Mesothelial cell of epicardium (in vitro differentiated cells): ENCODE measurements at places on chromosomes 6 and 20. TPM values are rescaled to one million over a fixed set of nuclear protein-coding genes. Genes with fewer than 3 reads are reported as not detected.

GRCh38 chr20:17443131-17443858, 87.9 kb downstream of the BFSP1 start:
- H3K27ac ChIP-seq, result no peak overlapping the region
- DNase-seq, result no peak
- no peaks in the 10 kb centered on the region for H3K36me3 ChIP-seq
- H3K27me3 ChIP-seq, result peaks cover 45% of the 10 kb centered on the region
- no peaks in the 10 kb centered on the region for H3K4me1 ChIP-seq

GRCh38 chr20:60453388-60454246, 495.4 kb downstream of the CDH26 start:
- no peaks in the 10 kb centered on the region for H3K36me3 ChIP-seq
- no peak overlapping the region for H3K4me3 ChIP-seq
- H3K27me3 ChIP-seq, result peaks cover 1% of the 10 kb centered on the region
- H3K27ac ChIP-seq, result no peak overlapping the region
- DNase-seq, result no peak

DNA sequence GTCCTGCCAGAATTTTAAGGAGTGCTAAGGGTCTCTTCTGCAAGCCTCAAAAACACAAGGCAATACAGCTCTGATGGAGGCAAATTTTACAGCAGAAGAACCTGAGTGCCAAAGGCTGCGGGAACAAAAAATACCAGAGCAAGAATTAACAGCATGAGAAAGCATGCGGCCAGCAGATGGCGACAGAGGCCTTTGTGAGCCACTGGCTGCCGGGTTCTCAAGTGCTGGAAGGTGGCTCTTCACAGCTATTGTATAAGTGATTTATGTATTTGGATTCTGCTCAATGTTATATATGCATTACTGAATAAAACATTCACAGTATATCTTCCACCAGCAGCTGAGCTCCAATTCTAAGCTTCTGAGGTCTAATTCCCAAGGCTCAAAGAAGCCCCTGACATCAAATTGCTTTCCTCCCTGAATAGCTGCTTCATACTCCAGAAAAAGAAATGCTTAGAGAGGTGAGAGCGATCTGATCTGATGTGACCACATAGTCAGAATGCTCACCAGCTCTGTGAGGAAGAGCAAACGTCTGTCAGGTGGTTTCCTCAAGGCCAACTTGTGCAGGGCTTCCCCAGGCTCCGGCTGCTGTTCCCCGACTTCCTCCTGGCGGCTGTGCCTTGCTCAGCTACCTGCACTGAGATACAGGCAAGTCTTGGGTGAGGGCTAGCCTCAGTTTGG, 58.6 kb downstream of the PPP1R3G start:
- no peaks in the 10 kb centered on the region for H3K27me3 ChIP-seq
- H3K4me3 ChIP-seq, result no peak overlapping the region
- H3K36me3 ChIP-seq, result no peaks in the 10 kb centered on the region

GRCh38 chr20:23875606-23876237, 3.8 kb downstream of the CST5 start:
- H3K27me3 ChIP-seq, result peaks cover 4% of the 10 kb centered on the region
- H3K4me1 ChIP-seq, result peaks cover 9% of the 10 kb centered on the region
- H3K4me3 ChIP-seq, result no peak overlapping the region

DNA sequence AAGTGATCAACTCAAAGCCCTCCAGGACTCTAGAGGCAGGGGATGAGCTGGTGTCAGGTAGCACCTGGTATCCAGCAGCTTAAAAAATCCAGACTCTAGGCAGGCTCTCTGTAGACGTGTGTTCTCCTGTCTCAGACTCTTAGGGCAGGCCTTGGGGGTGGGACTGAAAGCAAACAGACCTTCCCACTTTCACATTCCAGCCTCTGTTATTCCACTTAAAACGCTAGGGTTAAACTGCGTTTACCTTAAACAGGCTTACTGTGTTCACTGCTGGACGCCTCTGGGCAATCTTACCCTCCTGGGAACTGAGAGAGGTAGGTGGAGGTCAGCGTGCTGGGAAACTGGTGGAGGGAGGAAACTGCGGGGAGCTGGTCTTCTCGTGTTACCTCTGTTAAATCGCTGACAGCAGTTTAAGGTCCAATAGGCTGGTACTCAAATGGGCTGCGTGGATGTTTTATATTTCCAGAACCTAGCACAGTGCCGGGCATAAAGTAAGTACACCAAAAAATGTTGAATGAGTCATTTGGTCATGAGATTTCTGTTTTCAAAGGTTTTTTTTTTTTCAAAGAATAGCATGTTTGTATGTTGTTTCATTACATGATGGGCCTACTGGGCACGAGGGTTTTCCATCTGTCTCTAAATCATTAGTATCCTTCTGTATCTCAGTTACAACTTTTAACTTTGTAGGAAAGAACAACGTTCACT, at the start of gene GCNT2:
GCNT2 (plus strand) TSS at position 248 of the 705 bp plus-strand sequence. CDS start 7,561 bp downstream, outside the sequence.
- H3K4me1 ChIP-seq, result peaks cover 56% of the 10 kb centered on the region
- H3K27ac ChIP-seq, result peak within 1 kb of the TSS; percentile 99
- H3K27me3 ChIP-seq, result no peaks in the 10 kb centered on the region
- H3K36me3 ChIP-seq, result no peaks in the 10 kb centered on the region

GRCh38 chr6:1404713-1405098, 15.3 kb downstream of the FOXF2 start:
- H3K27ac ChIP-seq, result no peak overlapping the region
- H3K27me3 ChIP-seq, result peaks cover 38% of the 10 kb centered on the region
- H3K4me1 ChIP-seq, result peaks cover 3% of the 10 kb centered on the region
- no peak overlapping the region for H3K4me3 ChIP-seq
- H3K36me3 ChIP-seq, result no peaks in the 10 kb centered on the region

GRCh38 chr6:25138233-25138933, 140.8 kb upstream of the CARMIL1 start:
- peaks cover 12% of the 10 kb centered on the region for H3K4me1 ChIP-seq
- no peaks in the 10 kb centered on the region for H3K27me3 ChIP-seq
- H3K27ac ChIP-seq, result peak overlapping the region; percentile 2
- no peaks in the 10 kb centered on the region for H3K36me3 ChIP-seq
- peak overlapping the region; percentile 9 for H3K4me3 ChIP-seq
- no peak for DNase-seq

- peaks cover 3% of the 10 kb centered on the region for H3K36me3 ChIP-seq
- no peak overlapping the region for H3K4me3 ChIP-seq
- H3K27me3 ChIP-seq, result no peaks in the 10 kb centered on the region
- H3K27ac ChIP-seq, result peak overlapping the region; percentile 15
- DNase-seq, result no peak
Measured at GRCh38 chr20:34062570-34063482, 49.2 kb downstream of the EIF2S2 start.

DNA sequence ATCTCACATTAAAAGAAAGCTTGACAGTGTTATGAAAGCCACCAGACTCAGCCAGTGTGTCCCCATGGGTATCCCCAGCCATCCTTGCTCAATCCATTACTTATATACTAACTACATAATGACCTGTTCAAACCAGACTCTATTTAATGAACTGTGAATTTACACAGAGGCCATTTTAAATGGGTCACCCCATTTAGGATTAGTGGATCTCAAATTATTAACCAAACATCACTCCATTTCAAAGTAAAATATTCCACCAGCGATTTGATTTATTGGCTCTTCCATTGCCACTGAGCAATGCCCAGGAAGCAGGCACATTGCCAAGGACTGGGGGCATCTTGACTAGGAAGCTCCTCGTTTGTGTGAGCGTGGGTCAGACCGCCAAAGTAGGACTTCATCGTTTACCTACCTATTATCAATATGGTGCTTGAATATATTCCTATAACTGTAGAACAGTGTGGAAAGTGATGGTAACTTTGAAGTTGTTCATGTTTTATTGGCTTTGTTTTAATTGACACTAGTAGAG, 15.5 kb upstream of the NPEPL1 start:
- no peak for DNase-seq
- H3K4me1 ChIP-seq, result no peaks in the 10 kb centered on the region
- peaks cover 45% of the 10 kb centered on the region for H3K36me3 ChIP-seq
- H3K27ac ChIP-seq, result no peak overlapping the region
- no peaks in the 10 kb centered on the region for H3K27me3 ChIP-seq
- H3K4me3 ChIP-seq, result no peak overlapping the region

DNA sequence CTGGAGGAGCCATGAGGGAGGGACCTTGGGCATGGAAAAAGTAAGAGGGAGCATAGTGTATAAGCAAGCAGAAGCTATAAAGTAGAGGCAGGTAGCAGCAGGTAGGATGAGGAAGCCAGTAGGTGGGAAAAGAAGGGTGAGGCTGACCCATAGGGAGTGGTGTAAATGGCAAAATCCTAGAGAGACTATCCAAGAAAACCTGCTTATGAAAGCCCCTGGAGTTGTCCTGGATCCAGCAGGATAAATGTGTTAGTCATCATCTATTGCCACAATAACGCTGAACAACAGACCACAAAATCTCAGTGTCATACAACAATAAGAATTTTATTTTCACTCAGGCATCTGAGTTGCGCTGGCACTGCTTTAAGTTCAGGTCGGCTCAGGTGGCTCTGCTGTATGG, 30.2 kb downstream of the CHD6 start:
- no peaks in the 10 kb centered on the region for H3K4me1 ChIP-seq
- H3K4me3 ChIP-seq, result no peak overlapping the region
- no peaks in the 10 kb centered on the region for H3K27me3 ChIP-seq
- H3K36me3 ChIP-seq, result peaks cover 66% of the 10 kb centered on the region

DNA sequence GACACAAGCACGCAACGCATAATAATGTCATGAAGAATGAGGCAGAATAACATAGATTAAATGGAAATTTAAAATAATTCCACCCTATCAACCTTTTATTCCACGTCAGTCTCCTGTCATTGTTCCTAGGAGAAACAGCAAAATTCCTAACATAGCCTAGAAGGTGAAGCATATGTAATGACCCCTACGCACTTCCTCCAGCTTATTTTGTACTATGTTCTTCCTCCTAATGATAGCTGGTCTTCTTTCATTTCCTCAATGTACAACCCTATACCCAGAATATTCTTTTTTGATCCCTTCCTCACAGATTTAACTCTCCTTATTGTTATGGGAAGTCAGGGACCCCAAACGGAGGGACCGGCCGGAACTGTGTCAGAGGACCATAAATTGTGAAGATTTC, 122.0 kb upstream of the CARMIL1 start:
- H3K4me1 ChIP-seq, result peaks cover 25% of the 10 kb centered on the region
- no peak overlapping the region for H3K4me3 ChIP-seq
- H3K36me3 ChIP-seq, result peaks cover 2% of the 10 kb centered on the region

DNA sequence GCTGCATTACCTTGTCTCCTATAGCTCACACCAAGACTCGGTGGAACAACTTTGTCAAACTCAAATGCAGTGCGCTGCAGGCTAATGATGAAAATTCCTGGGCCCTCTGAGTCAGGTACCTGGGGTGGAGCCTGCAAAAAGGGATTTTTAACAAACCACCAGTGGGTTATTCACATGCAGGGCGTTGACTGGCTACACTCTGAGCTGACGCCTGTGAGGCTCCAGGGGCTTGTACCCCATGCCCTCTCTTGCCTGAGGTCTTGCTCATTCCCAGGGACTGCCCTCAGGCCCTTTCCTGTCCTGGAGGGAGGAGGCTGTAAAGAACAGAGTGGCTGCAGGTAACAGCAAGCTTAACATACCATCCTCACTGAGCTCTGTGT, 9.2 kb downstream of the GTSF1L start:
- H3K27ac ChIP-seq, result no peak overlapping the region
- H3K4me3 ChIP-seq, result no peak overlapping the region
- H3K4me1 ChIP-seq, result no peaks in the 10 kb centered on the region
- no peak for DNase-seq

DNA sequence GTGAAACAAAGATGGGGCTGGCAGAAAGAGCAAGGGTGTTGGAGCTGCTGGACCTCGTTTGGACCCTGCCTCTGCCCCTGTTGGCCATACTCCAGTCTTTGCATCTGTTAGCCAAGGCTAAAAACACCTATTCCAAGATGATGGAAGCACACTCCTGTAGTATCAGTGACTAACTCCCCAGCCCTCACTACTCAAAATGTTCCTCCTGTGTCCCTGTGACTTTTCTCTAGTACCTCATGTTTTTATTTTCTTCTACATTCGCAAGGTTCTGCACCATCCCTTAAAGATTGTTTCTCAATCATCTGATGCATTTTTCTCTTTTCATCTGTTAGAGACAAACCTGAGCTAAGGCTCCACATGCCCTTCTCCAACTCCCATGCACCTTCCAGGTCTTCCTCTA, 8.9 kb downstream of the PERP start:
- peaks cover 30% of the 10 kb centered on the region for H3K36me3 ChIP-seq
- no peak overlapping the region for H3K4me3 ChIP-seq

- no peaks in the 10 kb centered on the region for H3K4me1 ChIP-seq
- peaks cover 26% of the 10 kb centered on the region for H3K36me3 ChIP-seq
- H3K27me3 ChIP-seq, result no peaks in the 10 kb centered on the region
- no peak overlapping the region for H3K27ac ChIP-seq
- DNase-seq, result no peak
- no peak overlapping the region for H3K4me3 ChIP-seq
Measured at GRCh38 chr20:3628502-3629314, 34.5 kb downstream of the GFRA4 start.

DNA sequence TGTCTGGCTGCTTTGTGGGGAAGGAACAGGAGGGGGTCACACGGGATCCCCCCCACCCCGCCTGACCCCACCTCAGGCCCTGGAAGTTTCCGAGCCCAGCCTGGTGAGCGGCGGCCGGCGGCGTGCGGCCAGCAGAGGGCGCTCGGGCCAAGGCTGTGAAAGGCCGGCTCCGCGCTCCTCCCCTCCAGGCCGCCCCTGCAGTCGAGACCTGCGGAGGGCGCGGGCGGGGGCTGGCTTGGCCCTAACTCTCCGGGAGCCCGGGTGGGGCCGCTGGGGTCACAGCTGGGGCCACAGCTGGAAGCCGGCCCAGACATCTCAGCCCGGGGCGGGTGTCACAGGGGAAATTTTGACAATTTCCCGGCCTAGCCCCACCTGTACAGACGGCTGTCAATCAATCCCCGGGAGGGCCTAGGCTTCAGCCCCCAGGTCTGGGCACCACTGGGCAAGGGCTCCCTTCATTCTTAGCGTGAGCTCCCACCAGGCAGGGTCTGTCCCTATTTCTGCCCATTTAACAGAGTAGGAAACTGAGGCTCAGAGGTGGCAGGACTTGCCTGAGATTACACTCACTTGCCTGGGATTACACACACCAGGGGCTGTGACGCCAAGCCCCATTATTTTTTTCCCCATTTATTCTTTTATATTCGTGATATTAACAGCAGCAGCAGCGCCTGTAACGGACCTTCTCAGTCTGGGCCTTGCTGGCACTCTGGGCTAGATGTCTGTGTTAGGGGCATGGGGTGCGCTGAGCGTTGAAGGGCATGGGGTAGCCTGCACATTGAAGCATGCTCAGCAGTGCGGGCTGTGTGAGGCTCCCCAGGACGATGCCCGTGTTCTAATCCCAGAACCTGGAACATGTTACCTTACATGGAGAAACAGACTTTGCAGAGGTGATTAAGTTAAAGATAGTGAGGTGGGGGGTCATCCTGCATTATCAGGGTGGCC, 23.0 kb downstream of the ZBP1 start:
- peaks cover 4% of the 10 kb centered on the region for H3K4me1 ChIP-seq
- H3K4me3 ChIP-seq, result no peak overlapping the region
- H3K27me3 ChIP-seq, result peaks cover 43% of the 10 kb centered on the region
- peak; percentile 87 for DNase-seq
- H3K27ac ChIP-seq, result no peak overlapping the region

GRCh38 chr20:62792182-62792939, 3.9 kb upstream of the MRGBP start:
- H3K27me3 ChIP-seq, result peaks cover 1% of the 10 kb centered on the region
- DNase-seq, result no peak
- H3K4me3 ChIP-seq, result no peak overlapping the region
- no peak overlapping the region for H3K27ac ChIP-seq
- H3K4me1 ChIP-seq, result peaks cover 25% of the 10 kb centered on the region
- H3K36me3 ChIP-seq, result no peaks in the 10 kb centered on the region

CST1 gene
- total RNA-seq, result not detected in 3 replicates

WFDC12 gene
- total RNA-seq, result not detected in 3 replicates

APCDD1L gene
- total RNA-seq, result 0.07 to 0.16 TPM in 2 of 3 replicates, not detected in the other

BEND6 gene
- 6.6 to 8.1 TPM (median 7.6 TPM) in 3 replicates for total RNA-seq

BHLHE23 gene
- total RNA-seq, result not detected in 3 replicates
